ENCODE measurements at places on chromosomes 2 and 18.
A peak's percentile ranks its signal among the peaks of the same experiment; 100 is the strongest.

- DNase-seq: no peak
Observed at GRCh38 chr18:8706791-8707555, 1.6 kb downstream of the MTCL1 start.

- no peak for DNase-seq
Observed at GRCh38 chr2:112050316-112050715, 4.8 kb upstream of the TMEM87B start.

GRCh38 chr18:44817831-44818473 lies 137.3 kb downstream of the SETBP1 start:
- no peak for DNase-seq

GRCh38 chr2:224157655-224158054 lies 118.6 kb upstream of the SERPINE2 start:
- no peak for DNase-seq

DNA sequence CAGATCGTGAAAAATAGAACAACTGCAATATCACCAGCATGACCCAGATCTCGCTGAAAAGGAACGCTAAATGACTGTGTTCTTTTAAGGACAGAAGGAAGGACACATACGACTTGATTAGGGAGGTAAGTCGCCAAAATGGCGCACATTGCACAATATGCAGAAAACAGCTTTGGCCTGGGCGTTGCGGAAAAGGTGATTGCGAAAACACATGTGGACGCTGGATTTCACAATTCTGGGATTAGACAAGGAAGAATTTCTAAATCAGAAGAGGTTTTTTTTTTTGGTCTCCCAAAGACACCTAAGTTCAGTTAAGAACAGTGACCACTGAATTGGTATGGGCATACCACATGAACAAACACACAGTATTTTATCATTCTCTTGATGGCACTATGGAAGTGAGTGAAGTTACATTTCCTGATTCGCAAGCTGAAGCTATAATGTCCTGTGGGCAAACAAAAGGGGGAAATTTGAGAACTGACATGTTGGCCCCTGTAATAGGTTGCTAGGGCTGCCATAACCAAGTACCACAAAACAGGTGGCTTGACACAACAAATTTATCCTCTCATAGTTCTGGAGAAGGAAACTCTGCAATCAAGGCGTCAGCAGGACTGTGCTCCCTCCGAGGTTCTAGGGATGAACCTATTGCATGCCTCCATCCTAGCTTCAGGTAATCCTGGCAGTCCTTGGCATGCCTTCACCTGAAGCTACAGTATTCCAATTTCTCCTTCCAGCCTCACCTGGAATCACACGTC lies 25.8 kb upstream of the ERICH2 start:
- no peak for DNase-seq

DNA sequence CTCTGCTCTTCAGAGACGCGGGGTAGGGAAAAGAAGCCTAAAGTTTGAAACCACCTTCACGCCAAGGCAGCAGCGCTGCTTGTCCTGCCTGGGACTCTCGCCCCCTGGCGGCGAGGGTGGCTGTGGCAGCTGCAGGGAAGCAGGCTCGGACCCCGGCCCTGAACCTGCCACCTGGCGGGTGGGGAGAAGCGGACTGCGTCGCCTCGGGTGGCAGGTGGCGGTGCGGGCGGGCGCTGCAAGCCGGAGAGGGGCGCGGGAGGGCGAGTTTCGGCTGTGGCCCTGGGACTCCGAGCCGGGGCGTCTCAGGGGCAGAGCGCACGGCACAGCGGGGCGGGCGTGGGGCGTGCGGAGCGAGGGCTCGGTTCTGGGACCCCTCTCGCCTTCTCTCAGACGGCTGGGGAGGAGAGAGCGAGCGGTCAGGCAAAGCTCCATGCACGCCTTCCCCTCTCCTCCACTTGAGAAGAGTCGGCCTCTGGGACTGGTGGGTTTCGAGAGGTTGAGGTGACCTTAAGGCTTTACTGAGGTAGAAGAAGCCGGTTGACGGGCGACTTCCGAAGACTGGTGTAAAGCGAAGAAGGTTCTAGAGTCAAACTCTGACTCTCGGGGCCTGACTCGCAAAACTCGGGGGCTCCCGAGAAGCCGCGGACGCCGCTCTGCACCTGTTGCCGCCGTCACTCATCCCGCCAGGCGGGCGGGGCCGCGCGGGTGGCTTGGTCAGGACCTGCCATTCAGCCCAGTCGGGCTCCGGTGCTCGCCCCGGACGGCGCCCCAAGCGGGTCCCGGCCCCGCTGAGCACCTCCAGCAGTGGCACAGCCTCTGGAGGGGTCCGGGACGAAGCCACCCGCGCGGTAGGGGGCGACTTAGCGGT lies 1.1 kb upstream of the BOLL start:
- DNase-seq: peak; percentile 39

GRCh38 chr2:112622528-112622849 lies 23.2 kb upstream of the SLC20A1 start:
- no peak for DNase-seq

- DNase-seq: no peak
Observed at GRCh38 chr2:232505856-232506255, 14.3 kb upstream of the PRSS56 start.

Data from stimulated activated CD4-positive, alpha-beta T cell treated with anti-CD3 and anti-CD28 coated beads, Interleukin-12 subunit alpha, Interleukin-12 subunit beta, amount 100 ng/mL, for 24 hours (primary cell).